Smooth muscle cell of the umbilical artery (primary cell): ENCODE measurements at places on chromosomes 1 and 21. TPM values are rescaled to one million over a fixed set of nuclear protein-coding genes. Genes with fewer than 3 reads are reported as not detected.

Gene CRP
- total RNA-seq, result not detected in 2 replicates

Gene SERINC2
- 2.7 and 8.5 TPM in 2 replicates for total RNA-seq

Gene CAPN8
- total RNA-seq, result not detected in 2 replicates

Gene ITLN2
- total RNA-seq, result not detected in 2 replicates

Gene GDAP2
- 24.9 and 37.2 TPM in 2 replicates for total RNA-seq
